Right hindlimb (tissue), 1 donor: ENCODE measurements at places on chromosomes 5 and 9.

GRCh38 chr9:136685790-136686533, 1.3 kb downstream of the AGPAT2 start:
- peak; percentile 33 for DNase-seq

GRCh38 chr9:6880626-6881025, 122.9 kb downstream of the KDM4C start:
- no peak for DNase-seq

DNA sequence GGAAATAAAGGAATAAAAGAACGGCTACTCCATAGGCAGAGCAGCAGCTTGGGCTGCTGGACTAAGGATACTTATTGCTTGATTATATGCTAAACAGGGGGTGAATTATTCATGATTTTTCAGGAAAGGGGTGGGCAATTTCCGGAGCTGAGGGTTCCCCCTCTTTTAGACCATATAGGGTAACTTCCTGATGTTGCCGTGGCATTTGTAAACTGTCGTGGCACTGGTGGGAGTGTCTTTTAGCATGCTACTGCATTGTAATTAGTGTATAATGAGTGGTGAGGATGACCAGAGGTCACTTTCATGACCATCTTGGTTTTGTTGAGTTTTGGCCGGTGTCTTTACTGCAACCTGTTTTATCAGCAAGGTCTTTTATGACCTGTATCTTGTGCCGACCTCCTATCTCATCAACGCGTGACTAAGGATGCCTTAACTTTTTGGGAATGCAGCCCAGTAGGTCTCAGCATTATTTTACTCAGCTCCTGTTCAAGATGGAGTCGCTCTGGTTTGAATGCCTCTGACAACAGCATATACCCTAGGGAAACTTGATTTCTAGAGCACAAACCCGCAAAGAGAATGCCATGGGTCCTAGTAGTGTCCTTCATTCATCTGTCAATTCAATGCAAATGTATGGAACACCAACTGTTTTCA, 47.8 kb upstream of the PWWP2A start:
- DNase-seq, result no peak

DNA sequence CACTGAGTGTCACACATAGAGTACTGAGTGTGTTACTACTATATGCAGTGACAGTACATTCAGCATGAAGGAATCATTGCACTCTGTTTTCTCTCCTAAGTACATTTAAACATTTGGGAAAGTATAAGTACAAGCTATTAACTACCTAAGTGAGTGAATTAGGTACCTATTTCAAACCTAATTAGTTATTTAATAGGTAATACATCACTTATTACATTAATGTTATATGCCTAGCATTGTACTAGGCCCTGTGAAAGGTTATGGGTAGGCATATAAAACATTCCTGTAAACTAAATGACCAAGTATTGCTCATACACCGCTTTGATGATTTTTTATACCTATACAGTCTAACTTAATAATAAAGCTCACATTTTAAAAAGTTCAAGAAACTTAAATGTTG, 25.7 kb upstream of the PPP3R2 start:
- DNase-seq, result no peak

DNA sequence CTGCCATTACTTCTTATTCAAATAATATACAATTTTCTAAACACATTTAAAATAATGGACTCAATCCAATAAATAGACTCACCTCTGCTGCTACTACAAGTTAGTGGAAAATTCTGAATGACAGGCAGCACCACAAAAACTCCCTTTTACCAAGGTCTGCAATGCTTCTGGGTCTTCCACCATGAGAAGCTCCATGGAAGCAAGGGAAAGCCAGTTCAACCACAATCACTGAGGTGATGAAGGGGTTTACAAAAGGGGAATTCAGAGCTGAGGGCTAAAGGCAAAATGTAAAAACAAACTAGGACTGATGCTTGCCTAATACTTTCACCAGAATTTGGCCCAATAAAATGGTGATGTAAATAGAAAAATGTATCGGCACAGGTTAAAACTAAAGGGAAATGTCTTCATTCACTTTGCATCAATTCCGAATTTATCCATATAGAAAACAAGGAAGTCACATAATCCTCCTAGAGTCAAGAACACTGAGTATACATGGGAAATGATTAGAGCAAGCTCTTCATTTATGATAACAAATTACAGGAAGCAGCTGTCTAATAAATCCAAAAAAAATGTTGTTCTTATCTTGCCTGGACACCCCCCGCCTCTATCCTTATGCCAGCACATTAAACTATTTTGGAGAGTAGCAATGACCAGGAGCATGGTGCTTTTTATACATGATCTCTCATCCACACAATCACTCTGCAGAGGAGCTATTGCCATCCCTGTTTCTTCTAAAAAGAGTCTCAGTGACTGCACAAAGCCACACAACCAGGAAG, 66.3 kb upstream of the NFIB start:
- no peak for DNase-seq

DNA sequence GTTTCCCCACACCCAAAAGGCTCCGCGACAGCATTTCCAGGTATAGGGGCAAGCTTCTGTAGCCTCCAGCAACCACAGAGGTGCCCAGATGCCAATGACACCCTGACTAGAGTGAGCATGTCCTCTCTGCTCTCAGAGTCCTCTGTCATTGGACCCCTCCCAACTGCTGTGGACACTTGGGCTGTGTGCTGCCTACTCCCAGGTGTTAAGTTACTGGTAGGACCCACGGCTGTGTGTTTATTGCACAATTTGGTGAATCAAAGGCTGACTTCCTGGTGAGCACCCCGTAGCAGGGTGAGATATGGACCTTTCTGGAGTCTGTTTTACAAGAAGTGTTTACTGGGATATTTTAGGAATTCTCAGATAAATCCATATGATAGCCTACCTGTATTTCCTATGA, 36.0 kb downstream of the SH3GL2 start:
- no peak for DNase-seq

GRCh38 chr9:127027694-127028093, 94.7 kb downstream of the ANGPTL2 start:
- no peak for DNase-seq

GRCh38 chr5:136188859-136189258, 4.1 kb downstream of the SMIM32 start:
- DNase-seq, result no peak
